ENCODE measurements at places on chromosomes 4 and X.
A peak's percentile ranks its signal among the peaks of the same experiment; 100 is the strongest.

DNA sequence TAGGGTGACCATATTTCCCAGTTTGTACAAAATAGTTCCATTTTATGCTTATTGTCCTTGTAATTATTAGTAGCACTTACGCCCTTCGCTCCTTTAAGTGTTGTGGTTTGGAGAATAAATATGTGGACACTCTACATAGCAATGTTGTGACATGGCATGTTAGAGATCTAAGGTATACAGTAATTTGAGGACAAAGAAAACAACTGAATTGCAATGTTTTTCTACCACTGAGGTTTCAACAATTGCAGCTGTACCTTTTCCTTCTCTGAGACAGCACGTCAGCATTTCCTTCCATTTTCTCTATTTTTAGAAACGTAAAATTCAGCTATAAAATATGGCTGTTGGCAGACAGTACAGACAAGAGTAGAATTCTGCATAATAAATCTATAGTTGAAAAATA, 323.1 kb downstream of the MAPK10 start:
- no peak for DNase-seq

- DNase-seq, result no peak
These were observed 1814.9 kb downstream of the STIM2 start for GRCh38 chr4:28675582-28675981.

DNA sequence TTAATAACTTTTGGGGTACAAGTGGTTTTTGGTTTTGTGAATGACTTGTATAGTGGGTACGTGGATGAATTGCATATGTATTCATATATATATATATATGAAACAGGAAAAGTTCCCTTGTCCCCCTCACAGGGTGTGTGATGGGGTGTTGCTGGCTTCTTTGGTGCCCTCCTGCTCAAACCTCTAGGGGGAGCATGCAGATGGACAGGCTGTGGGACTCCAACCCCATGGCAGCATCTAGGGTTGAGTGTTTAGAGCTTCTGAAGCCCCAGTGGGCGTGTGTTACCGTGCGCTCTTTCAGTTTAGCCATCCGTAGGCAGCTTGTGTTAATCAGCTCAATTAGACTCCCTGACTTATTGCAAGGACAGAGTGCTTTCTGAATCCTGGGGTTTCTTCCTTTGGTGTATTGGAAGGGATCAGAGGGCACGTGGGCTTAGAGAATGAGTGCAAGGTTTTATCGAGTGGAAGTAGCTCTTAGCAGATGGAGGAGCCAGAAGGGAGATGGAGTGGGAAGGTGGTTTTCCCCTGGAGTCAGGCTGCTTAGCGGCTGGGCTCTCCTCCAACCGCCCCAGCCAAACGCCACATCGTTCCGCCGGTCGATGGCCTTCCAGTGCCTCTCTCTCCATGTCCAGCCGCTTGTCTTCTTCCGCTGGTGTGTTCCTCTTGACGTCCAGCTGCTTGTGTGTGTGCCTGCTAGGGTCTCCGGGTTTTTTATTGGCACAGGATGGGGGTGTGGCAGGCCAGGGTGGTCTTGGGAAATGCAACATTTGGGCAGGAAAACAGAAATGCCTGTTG, 674.4 kb upstream of the LCORL start:
- no peak for DNase-seq

DNA sequence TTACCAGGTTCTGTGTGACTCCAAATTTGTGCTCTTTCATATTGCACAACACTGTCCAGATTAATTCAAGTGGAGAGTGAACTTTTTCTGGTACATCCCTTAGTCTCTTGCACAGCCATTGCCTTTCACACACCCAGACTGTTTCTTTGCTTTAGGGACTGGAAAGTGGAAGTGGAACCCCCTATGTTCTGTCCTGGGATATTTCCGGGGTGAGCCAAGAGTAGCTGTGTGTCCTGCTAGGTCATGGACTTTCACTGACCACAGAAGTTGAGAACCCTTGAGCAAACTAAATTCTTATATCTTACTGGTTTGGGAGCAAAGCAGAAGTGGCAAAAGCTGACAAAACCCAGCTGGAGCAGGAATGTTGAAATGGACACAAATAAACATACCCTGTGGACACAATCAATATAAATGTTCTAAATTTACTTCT, 10.3 kb upstream of the VSIG4 start:
- no peak for DNase-seq

GRCh38 chrX:12953420-12953819, 21.5 kb upstream of the TMSB4X start:
- DNase-seq, result no peak

GRCh38 chr4:24662056-24662455, 77.7 kb upstream of the DHX15 start:
- DNase-seq, result no peak

DNA sequence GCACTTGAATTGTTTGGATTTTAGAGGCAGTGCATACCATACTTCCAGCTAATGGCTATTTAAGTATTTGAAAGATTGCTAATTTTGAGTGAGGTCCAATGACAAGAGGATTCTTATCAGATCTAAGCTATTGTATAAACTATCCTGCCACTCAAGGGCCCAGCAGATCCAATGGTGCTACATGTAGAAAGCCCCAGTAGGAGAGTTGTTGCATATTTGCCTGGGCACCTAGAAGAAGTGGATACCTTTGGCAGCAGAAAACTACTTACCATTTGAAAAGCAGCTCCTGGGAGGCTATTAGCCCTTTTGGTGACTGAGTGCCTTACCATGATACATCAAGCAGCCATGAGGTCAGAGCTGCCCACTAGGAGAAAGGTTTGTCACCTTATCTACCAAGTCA, 447.3 kb downstream of the C4orf33 start:
- no peak for DNase-seq

DNA sequence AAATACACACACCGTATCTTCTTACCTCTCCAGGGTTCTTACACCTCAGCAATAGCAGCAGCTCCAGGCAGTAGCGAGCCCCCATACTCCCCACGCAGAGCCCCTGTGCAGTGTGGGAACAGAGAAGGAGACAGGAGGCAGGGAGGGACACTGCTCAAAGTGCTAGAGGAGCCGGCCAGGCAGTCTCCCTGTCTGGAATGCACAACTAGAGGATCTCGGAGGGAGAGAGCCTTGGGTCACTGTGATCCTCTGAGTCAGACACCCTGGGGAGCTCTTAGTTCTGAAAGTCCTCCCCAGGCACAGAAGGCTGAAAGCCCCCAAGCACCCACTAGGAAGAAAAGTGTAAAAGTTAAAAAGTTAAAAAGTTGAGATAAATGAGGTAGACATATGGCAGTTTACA, 16.0 kb downstream of the AMELX start:
- DNase-seq, result no peak

- no peak for DNase-seq
These were observed 375.3 kb downstream of the IDS start for GRCh38 chrX:149129767-149130166.

GRCh38 chr4:149166876-149167275, 648.8 kb downstream of the IQCM start:
- no peak for DNase-seq

- no peak for DNase-seq
These were observed 484.4 kb upstream of the NR3C2 start for GRCh38 chr4:148926276-148927260.

DNA sequence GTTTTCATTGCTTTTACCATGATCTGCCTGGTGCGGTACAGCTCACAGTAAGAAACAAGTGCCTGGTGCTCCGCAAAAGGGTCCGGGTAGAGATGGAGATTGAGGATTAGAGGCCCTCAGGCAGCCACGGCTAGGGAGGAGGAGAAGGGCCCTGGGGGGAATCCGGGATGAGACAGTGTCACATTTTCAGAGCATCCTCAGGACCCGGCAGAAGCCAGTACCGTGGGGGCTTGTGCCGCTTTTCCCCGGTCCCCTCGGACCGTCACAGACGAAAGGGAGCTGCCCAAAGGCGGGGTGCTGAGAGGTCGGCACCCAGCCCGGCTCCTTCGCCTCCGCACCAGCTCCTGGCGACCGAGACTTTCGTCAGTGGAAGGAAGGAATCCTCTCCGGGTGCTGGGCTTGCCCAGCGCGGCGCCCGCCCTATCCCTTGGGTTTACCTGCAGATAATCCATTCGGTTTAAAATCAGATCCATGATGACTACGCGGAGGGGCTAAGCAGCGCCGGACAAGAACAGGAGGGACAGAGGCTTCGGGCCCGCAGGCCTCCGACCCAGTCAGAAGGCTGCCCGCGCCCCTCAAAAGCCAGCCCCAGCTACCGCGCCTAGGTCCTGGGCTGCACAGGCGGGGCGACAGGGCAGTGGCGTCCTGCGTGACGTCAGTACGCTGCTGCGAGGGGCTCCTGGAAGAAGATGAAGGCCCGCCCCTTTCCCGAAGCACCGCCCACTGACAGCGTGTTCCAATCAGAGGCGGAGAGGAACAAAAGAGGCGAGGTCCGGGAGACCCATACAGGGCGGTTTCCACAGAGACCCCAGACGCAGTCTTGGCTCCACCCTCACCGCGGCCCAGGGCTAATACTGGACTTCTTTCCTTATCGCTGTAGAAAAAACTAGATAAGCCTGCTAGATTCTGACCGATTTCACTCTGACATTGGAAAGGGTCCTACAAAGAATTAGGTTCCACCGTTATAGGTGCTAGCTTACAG, at the start of gene BBS7:
BBS7 (minus strand) TSS at position 634 of the 982 bp plus-strand sequence; CDS start at position 473, 161 bp downstream.
- peak; percentile 90 for DNase-seq

DNA sequence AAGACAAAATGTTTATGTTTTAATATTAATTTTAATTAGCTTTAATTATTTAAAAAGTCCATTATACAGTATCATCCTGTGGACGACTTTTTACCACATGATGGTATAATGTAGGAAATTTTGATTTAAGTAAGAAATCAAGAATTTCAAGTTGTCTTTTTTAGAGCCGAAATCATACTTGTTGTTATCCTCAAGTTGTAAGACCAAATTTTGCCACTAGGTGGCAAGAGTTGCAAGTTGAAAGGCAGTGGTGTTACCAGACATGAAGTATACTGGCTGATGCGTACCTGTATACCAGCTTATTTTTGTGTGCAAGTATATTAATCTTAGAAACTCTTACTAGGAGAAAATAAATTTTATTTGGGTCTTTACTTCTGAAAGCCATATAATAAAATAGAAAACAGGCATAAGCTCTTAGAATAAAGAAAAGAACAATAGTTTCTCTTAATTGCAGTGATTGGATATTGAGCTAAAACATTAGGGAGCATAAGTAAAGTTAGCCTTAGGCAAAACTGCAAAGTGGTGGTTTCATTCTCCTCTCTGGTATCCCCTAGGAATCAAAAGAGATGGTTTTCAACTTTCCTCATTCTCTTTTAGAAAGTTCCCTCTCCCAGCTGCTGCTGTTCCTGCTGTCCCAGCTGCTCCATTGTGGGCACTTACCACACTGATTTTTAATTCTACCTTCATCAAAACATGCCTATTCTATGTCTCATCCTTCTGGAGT, 118.0 kb upstream of the WDFY3 start:
- no peak for DNase-seq

DNA sequence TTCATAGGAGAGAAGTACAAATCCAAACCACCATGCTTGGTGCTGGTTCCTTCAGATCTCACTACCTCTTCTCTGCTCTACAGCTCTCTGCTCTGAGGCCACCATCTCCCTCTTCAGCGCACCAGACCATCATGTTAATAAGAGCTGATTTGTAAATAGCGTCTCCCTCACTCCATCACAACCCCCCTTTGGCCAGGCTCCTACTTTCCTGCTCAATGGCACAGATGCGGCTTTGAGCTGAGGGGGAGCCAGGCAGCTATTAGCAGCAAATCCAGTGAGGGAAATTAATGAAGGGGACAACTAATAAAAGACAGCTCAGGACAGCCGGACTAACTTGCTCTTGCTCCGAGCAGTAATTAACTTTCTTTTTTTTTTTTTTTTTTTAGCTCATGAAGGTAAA, 13.1 kb downstream of the NEUROG2 start:
- no peak for DNase-seq

DNA sequence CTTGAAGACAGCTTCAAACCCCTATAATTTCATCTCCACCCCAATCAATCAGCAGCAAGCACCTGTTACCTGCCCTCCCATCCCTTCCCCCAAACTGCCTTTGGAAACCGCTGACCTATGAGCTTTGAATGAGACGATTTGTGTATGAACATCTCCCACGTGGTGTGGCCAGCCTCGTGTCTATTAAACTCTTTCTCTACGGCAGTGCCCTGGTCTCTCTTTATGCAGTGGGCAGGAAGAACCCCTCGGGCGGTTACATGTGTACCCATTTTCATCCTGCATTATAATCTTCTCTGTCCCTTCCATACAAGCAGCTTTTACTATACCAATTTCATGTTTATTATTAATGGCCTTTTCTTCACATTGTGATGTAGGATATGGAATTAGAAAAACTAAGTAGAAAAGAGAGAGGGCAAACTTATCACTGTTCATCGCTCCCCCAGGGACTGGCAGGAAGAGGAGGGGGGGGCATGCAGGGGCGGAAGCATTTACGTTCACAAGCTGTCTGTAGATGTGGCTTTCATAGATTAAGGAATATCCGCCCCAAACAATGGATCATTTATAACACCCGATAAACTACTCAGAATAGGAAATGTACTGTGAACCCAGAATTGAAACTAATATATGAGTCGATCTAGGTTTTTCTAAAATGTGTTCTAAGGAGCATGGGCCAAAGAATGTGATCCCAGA, 95.5 kb upstream of the ZNF518B start:
- DNase-seq, result no peak

DNA sequence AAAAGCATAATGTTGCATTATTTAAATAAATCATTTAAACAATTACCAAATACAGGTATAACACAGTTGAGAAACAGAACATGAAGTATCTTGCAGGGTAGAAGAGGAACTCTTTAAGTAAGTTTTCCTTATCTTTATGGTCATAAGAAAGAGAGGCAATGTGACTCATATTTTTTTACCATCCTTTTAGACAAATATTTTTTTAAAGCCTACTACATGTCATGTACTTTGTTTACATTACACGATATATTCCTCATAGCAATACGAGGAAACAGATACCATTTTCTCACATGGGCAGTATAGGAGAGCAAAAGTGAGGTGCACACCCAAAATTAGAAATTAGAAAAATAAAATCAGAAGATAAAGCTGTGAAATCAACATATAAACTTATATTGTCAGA, 49.3 kb upstream of the EPHA5 start:
- no peak for DNase-seq

- DNase-seq, result no peak
These were observed 27.3 kb downstream of the ASMTL start for GRCh38 chrX:1425381-1425780.

GRCh38 chr4:44553180-44553579, 98.2 kb downstream of the YIPF7 start:
- no peak for DNase-seq

DNA sequence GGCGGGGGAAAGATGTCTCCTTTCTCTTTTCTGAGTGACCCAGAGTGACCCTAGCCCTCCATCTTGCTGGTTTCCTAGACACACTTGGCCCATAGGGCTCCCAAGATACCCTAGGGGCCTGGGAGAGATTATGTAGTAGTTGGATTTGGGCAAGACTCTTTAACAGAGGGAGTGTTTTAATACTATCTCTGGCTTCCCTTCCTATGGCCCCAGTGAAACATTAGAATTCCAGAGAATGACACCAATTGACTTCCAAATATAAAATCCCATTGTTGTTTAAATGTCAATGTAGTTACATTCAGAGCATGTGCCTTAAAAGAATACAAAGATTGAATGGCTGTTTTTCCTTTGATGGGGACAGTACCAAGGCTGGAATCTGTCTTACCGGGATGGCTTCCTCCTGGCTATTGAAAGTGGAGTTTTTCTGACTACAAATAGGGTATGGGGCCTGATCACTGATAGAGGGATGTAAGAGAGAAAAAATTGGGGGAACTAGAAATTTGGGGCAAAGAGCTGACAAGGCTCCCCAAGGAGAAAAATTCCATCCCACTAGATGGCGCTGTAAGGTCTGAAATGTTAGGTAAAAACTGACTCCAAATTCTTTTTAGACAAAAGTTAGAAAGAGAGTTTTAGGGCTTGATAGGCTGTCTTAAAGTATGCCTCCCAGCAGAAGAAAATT, 10.7 kb downstream of the TENT5D start:
- DNase-seq, result no peak

- no peak for DNase-seq
These were observed 144.6 kb upstream of the MAP3K15 start for GRCh38 chrX:19659929-19660328.

All from activated CD8-positive, alpha-beta memory T cell treated with anti-CD3 and anti-CD28 coated beads for 1 hour (primary cell).